Non-pigmented ciliary epithelial cell (primary cell): ENCODE measurements at places on chromosomes 5 and 9.

DNA sequence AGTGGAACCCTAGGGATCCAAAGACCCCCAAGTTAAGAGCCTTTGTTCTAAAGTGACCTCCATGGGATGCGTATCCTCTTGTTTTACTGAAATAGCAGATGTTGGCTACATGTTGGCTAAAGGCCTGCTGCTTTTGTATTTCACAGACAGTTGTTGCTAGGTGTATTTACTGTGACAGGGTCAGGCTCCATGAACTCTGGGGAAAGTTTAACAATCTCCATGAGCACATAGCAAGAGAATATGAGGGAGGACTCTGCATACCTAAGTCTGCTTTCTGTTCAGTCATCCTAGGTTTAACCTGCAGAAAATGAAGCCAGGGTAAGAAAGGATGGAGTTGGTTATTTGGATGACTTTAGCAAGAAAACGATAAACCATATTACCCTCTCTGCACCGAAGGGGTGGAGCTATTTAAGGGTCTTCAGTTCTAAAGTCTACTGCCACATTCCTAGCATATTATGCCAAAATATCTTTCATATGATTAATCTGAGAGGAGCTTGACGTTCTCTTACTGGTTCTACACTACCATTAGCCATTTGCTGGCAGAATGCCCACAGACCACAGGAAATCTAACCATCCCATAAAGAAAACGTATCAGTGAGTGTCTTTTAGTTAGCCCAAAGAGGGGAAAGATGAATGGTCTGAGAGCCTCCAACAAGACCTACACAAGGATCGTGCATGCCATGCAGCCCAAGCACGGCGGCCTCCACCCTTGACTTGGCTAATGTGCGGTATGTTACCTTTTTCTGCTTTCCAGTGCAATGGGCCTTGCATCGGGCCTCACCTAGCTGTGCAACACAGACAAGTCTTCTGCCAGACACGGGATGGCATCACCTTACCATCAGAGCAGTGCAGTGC, 127.8 kb downstream of the SAXO1 start:
- peak; percentile 61 for DNase-seq

DNA sequence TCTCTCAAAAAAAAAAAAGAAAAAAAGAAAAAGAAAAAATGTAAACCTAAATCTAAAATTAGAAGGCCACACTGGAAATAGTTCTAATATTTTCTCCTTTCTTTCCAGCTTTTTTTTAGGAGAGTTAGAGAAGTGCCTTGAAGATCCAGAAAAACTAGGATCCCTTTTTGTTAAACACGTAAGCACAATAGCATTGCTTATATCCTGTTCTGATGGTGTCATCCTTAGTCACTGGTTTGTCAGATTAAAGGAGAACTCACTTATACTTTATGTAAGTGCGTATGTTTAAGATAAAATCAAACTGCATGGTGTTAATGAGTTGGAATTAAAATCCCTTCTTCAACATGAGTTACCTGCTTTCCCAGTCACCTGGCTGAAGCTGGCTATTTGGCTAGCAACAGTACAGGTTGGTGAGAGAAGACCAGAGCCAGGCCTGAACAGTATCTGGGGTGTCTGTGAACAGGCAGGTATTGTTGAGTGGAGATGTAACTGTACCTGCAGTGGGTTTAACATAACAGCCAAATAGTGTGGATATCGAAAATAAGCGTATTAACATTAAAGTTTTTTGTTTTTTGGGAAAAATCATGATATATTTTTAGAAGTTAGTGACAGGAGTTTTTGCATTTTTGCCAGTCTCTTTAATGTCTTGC, 104.7 kb upstream of the OTULINL start:
- DNase-seq, result peak; percentile 40

- no peak for DNase-seq
Measured at GRCh38 chr5:78905084-78905938, 79.8 kb downstream of the ARSB start.

DNA sequence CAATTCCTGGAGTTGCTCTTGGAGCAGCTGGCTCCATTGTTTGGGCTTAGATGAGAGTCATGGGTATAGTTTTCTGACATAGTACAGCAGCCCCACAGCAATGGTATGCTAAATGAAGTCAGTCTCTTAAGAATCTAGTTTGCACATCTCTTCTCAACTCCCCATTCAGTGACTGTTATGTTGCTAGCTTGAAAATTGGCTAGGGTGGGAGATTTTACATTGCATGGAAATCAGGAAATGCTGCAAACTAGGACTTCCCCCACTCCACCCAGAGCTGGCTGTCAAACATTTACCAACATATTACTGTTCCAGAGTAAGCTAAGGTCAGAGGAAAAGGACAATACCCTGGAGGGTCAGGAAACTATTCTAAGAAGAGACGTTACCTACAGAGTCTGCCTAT, 17.6 kb upstream of the FCHO2 start:
- DNase-seq, result no peak

GRCh38 chr9:68746525-68746924, 41.5 kb downstream of the PIP5K1B start:
- no peak for DNase-seq

DNA sequence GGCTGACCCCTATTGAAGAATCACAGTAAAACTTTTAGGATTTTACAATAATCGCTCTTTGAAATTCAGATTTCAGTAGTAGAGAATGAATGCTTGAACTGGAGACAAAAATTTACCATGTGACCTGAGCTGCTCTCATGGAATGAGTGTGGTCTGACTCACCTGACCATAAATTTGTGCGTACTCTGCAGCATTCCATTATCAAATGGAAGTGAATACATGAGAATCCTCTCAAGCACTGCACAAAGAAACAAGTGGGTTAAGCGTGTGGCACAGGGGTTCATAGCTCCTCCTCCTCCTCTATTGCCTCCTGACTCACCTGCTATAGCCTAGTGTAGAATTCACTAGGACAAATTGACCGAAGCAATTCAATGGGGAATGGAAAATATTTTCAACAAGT, 269.8 kb upstream of the CDH9 start:
- DNase-seq, result no peak

DNA sequence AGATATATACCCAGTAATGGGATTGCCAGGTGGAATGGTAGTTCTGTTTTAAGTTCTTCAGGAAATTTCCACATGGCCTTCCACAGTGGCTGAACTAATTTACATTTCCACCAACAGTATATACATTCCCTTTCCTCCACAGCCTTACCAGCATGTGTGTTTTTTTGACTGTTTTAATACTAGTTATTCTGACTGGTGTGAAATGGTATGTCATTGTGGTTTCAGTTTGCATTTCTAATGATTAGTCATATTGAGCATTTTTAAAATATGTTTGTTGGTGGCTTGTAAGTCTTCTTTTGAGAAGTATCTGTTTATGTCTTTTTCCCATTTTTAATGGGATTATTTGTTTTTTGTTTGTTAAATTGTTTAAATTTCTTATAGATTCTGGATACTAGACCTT, 208.9 kb downstream of the CFAP90 start:
- no peak for DNase-seq
